ENCODE measurements at places on chromosomes 2 and 18.

- no peak for DNase-seq
These were observed 57.5 kb downstream of the PIAS2 start for GRCh38 chr18:46859855-46860254.

DNA sequence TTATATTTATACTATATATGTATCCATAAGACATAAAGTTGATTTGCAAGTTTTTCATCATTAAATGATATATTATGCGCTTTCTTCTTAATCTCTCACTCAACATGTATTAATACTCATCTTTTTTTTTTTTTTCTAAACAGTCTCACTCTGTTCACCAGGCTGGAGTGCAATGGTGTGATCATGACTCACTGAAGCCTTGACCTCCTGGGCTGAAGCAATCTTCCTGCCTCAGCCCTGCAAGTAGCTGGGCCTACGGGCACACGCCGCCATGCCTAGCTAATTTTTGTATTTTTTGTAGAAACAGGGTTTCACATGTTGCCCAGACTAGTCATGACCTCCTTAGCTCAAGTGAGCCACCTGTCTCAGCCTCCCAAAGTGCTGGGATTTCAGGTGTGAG lies 51.4 kb upstream of the MAP4K3 start:
- DNase-seq, result no peak

DNA sequence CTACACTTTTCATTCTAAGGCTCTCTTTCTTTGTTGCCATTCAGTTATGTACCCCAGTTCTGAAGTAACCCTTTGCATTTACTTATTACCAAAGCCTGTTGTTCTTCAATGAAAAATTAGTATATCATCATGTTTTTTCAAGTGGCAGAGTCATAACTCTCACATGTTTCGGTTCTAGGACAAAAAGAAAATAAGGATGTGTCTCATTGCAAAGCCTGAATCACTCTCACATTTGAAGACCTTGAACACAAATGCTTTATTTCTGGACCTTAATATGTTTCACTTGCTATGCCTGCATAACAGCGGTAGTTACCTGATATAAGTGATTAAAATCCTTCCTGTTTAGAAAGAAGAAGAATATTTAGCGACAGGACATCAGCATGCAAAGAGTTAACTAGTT lies 49.1 kb downstream of the ZEB2 start:
- DNase-seq, result no peak

GRCh38 chr2:26184555-26185303 lies 11.8 kb downstream of the GAREM2 start:
- peak; percentile 68 for DNase-seq
